ENCODE measurements at places on chromosomes 1 and 21.

DNA sequence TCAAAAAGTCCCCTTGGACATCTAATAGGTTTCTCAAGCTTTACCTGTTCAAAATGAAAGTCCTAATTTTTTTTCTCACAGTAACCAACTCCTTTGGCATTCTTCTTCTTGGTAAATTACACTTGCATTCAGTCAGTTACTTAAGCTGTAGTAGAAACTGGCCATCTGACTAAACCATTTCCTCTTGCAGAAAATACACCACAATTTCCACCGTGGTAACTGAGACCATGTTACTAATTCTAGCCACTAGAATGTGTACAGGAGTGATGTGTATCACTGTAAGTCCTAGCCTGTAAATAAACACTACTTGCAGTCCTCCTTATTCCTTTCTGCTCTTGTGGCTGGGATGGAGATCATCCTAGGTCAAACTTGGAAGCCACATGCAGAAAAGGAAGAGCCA is 965.4 kb upstream of the TMPRSS15 start:
- DNase-seq, result no peak

DNA sequence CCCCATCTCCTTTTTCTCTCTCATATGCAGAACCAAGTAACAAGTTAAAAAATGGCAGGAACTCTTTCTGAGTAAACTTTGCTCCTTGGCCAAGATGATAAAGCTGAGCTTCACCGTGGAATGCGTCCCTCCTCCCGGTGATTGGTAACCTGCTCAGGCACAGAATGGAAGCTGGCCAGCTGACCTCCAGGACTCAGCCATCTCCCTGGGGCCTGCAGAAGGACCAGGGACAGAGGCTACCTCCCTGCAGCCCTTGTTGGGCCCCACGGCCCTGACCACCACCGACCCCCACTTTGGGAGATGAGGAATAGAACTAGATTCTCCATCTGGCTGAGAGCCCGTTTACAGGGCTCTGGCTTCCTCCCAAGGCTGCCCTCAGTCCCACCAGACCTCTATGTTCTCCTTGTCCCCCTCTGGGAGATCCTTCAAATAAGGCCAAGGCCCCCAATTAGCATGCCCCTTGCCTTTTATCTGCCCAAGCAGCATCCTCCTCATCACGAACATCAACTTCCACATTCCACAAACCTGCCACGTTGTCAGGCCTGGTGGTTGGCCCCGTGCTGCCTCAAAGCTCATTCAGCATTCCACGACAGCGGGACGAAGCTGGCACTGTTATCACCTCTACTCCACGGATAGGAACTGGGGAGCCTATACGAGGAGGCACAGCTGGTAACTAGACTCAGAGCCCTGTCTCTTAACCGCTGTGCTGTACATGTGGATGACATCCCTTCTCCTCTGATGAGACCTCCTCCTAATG is 74.2 kb downstream of the CD34 start:
- no peak for DNase-seq

GRCh38 chr1:244271004-244271403 is 180.7 kb downstream of the ADSS2 start:
- no peak for DNase-seq

DNA sequence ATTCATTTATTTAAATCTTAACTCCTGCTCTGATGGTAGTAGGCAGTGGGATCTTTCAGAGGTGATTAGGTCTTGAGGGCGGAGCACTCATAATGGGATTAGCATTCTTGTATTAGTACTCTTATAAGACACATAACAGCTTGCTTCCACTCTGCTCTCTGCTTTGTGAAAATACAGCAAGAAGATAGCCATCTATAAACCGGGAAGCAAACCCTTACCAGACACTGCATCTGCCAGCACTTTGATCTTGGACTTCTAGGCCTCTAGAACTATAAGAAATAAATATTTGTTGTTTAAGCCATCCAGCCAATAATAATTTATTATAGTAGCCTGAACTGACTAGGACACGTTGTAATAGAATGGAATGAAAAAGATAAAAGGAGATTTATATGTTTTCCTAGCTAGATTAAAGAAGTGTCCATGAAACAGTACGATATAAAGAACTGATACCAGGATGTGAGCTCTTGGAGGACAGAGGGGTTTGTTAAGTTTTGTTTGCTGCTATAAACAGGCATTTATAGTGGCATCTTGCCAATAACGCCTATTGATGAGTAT is 869.9 kb downstream of the MRPL39 start:
- DNase-seq, result peak; percentile 5

GRCh38 chr1:205878026-205878425 is 28.1 kb upstream of the PM20D1 start:
- no peak for DNase-seq

GRCh38 chr1:64962441-64962840 is 3.9 kb downstream of the JAK1 start:
- no peak for DNase-seq

DNA sequence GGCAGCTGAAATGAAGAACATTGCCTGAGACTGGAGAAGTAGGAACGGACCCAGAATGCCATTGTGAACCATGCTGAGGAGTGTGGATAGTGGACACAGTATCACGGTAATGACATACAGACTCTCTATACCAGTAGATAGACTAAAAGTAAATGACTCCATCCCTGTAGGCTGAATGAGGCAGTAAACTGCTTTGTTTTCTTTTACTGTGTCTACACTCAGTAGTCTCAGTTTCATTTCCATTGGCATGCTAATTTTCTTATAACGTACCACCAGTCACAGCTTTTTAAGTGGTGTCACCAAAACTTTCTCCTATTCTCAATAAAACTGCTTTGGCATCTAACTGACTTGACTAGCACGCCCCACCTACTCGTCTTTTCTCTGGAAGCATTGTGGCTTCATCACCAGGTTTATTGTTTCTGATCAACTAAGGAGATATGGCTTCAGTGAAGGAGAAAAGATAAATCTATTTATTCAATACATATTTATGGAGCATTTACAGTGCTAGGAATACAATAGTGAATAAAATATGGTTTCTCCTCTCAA is 8.4 kb upstream of the ZNF697 start:
- no peak for DNase-seq

GRCh38 chr21:36584980-36585940 is 105.3 kb upstream of the CLDN14 start:
- peak; percentile 6 for DNase-seq

DNA sequence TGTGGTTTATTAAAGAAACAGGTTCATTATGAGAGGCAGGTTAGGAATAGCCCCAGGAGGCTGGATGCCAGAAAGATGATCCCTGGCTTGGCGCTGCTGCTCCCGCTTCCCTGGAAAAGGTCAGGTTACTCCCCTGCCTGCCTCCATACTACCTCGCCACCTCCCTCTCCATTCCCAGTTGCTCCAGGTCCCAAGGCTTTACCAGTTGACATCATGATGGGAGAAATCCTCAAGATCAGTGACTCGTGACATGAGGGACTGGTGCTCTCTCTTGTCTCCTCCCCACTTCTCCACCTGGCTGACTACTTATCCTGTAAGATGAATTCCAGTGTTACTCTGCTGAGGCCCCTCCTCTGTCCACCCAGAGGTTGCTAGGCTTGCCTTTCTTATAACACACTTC is 19.7 kb downstream of the VASH2 start:
- DNase-seq, result peak; percentile 55

GRCh38 chr1:40708750-40709099 is 17.2 kb downstream of the NFYC start:
- DNase-seq, result peak; percentile 95

DNA sequence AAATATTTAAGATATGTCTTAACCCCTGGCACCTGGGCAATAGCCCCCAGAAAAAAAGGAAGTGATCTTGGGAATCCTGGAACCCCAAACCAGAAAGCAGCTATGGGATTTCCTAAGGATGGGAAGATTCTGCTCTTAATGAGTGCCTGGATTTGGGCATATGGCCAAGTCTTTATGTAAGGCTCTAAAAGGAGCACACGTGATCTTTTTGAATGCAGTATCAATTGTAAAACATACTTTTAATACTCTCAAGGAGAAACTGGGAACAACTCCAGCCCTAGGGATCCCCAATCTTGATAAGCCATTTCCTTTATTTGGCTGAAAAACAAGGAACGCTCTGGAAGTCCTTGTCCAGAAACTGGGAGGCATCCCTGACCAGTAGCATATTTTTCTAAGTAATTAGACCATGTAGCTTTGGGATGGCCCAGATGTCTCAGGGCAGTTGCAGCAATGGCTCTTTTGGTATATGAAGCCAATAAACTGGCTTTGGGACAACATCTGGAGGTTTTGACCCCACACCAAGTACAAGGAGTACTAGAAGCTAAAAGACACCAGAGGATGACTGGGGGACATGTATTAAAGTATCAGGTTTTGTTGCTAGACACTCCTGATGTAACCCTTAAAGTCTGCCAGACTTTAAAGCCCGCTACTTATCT is 80.9 kb upstream of the KIAA0040 start:
- DNase-seq, result no peak

- DNase-seq, result no peak
These were observed 84.1 kb downstream of the RGS2 start for GRCh38 chr1:192892934-192893333.

Data from mesendoderm (in vitro differentiated cells).